ENCODE measurements at places on chromosomes 16 and 17.
A peak's percentile ranks its signal among the peaks of the same experiment; 100 is the strongest.

DNA sequence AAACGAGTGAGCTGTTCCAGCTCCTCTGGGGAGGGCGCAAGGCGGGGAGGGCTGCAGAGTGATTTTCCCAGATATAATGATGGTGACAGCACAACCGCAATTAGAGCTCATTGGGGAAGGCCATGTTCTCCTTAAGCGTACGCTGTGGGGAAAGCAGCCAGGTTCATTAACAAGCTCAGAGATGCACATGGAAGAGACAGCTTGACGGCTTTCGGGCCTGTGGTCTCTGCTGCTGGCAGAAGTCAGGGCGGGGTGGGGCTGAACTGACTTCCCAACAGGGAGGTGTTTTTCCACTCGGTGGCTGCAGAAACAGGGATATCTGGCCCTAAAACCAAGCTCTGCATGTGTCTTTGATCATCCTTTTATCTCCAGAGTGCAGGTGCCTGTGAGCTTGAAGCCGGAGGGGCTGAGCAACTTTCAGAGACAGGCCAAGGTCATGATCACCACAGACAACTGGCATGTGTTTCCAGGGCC lies 24.0 kb upstream of the CACNG1 start:
- no peak overlapping the region for H3K4me3 ChIP-seq
- no peaks in the 10 kb centered on the region for H3K4me1 ChIP-seq
- no peak for DNase-seq

DNA sequence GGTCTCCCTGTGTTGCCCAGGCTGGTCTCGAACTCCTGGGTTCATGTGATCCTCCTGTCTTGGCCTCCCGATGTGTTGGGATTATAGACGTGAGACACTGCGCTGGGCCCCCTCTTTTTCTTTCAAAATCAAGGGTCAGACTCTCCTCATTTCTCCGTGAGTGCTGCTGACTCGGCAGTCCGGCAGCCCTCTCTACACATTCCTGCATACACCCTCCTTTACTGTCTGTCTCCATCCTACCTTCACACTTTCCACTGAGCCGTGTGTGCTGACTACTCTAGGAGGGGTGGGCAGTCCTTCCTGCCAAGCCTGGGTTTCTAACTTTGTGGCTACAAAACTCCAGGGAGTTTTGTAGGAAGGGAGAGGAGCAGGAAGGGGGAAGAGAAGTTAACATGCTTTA lies 195.2 kb downstream of the PARN start:
- no peak for DNase-seq
- no peaks in the 10 kb centered on the region for H3K27me3 ChIP-seq
- peak overlapping the region; percentile 25 for H3K27ac ChIP-seq
- peaks cover 47% of the 10 kb centered on the region for H3K36me3 ChIP-seq
- H3K4me3 ChIP-seq, result no peak overlapping the region

DNA sequence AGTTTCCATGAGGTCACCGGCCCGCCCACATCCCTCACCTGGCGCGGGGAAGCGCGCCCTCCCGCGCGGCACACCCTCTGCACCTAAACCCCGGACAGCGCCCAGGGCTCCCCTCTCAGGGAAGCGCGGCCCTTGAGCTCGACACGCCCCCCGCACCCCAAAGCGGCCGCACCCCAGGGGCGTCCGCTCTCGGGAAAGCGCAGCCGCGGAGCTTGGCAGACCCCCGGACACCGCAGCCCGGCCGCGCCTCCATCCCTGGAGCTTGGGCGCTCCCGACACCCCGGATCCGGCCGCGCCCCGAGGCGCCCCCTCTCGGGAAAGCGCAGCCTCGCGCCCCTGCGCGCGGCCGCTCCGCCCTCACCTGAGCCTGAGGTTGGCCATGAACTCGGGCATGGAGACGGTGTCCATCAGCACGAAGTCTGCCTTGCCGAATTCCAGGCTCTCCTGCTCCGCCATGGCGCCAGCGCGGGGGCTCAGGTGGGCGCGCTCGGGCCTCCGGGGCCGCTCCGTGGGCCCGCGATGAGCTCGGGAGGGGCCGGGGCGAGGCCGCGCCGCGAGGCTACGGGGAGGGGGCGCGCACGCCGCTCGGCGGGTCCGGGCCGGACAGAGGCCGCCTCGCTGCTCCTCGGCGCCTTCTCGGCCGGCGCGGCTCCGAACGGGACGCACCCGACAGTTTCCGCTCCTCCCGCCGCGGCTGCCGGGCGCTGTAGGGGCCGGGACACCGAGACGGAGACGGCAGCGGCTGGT lies at the start of gene MYO1D:
Gene MYO1D, minus strand, starts transcription at position 708 of the 747 bp plus-strand sequence. Its CDS starts 252 bp downstream, at position 456.
- H3K4me1 ChIP-seq, result peaks cover 27% of the 10 kb centered on the region
- H3K4me3 ChIP-seq, result peak within 1 kb of the TSS; percentile 92
- peak within 1 kb of the TSS; percentile 90 for H3K27ac ChIP-seq
- H3K27me3 ChIP-seq, result peaks cover 8% of the 10 kb centered on the region

- peak overlapping the region; percentile 98 for H3K27ac ChIP-seq
- peak overlapping the region; percentile 76 for H3K4me3 ChIP-seq
- H3K36me3 ChIP-seq, result peaks cover 55% of the 10 kb centered on the region
- peak; percentile 72 for DNase-seq
Observed at GRCh38 chr16:27228621-27229501, 25.5 kb downstream of the KDM8 start.

DNA sequence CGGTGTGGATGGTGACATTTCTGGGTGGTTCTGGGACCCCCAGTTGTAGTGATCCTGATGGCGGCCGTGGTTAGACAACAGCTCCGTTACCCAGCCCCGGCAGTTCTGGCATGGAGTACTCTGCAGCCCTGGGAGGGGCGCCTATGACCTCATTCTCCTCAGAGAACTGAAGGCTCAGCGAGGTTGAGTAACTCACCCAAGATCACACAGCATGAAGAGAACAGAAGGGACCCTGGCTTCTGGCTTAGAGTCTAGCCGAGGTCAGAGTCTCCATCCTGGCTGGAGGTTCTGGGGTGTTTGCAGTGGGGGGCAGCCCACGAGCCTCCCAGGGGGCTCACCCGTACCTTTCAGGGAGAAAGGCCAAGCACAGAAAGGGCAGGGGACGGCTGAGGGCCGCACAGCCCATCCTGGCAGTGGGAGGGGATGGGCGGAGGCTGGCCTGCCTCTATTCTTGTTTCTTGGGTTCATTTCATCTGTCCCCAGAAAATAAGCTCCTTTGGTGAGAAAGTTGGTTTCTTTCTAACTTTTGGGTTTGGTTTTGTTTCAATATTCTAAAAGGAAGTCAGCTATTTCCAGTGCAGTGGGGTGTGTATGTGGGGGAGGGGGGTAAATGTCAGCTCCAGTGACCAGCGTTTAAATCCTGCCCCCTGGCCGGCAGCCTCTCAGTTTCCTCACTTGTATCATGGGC lies 13.2 kb downstream of the ZFPM1 start:
- no peak for DNase-seq
- H3K36me3 ChIP-seq, result peaks cover 6% of the 10 kb centered on the region
- peak overlapping the region; percentile 89 for H3K27ac ChIP-seq
- peak overlapping the region; percentile 39 for H3K4me3 ChIP-seq
- no peaks in the 10 kb centered on the region for H3K27me3 ChIP-seq

All from stimulated activated naive B cell treated with anti-CD40 and anti-IgM and Interleukin-4, amounts not matched to agents 10 μg/mL and 1 μg/mL and 100 μg/mL, for 72 hours (primary cell).